ENCODE measurements at places on chromosomes 1 and 21. TPM values are rescaled to one million over a fixed set of nuclear protein-coding genes. Genes with fewer than 3 reads are reported as not detected.

GRCh38 chr1:43875331-43875730 lies 58.3 kb upstream of the ARTN start:
- no peak for DNase-seq

- DNase-seq = no peak
Measured at GRCh38 chr1:210800301-210800700, 333.6 kb downstream of the KCNH1 start.

DNA sequence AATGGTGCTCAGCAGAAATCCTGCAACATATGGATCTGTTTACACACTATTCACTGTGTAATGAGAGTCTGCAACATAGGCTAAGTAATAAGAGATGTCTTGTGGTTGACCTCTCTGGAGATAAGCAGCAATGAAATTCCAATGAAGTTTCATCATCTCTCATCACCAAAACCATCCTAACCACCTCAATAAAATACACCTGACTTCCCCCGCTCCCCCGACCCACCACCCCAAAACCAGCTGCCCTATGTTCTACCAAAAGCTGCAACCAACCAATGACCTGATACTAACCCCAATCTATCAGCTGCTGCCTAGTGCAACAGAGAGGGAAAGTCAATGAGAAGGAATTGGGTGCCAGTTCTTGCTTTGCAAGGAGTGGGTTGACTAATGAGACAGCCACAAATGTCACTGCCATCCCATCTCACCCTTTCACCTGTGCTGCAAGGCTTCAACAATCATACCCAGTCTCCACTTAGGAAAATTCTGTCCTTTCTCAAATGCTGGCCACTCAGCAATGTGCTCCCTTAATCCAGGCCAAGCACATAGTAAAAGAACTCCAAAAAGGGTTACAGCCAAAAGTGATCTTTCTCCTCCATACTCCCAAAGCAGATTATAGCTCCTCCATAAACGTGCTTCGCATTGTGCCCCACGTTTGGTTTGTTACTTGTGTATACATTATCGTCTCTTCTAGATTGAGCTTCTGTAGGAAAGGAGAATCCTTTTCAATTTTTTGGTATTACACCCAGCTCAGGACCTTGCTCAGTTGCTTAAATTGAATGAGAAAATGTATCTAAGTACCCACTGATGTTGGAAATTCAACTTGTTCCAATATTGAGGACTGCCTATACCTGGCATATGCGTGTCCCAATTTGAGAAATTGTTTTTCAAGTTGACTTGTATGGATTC lies 29.0 kb downstream of the MRPL39 start:
- DNase-seq = no peak

- no peak for DNase-seq
Measured at GRCh38 chr1:30872033-30872947, 36.3 kb downstream of the SDC3 start.

DNA sequence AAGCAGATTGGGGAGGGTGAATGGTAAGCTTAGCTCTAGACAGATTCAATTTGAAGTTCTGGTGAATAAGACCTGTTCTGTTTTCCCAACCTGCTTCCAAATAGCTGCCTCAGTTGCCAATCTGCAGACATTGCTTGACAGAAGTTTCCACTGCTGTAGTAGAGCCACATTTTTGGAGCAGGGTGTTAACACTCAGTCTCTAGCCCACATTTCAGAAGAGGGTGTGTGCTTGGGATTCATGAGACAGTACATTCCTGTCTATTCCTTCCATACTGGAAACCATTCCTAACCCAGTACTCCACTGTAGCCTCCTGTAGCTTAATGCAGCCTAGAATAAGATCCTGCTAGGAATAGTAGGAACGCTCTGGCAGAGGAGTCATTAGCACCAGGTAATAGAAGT lies 450.5 kb downstream of the NUF2 start:
- no peak for DNase-seq

DNA sequence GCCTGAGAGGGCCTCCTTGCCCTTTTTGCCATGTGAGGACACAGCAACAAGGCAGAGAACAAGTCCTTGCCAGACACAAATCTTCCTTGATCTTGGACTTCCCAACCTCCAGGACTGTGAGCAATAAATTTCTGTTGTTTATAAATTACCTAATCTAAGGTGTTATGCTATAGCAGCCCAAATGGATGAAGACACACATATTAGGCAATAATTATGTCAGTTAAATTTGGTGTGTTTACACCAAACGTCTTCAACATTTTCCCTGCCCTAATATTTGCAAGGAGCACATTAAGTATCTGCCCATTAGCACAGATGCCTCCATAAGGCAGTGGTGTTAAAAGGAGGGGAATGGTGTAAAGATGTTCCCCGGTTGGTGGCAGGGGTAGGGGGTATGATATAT lies 94.8 kb downstream of the ETS2 start:
- DNase-seq = no peak

GRCh38 chr1:234823191-234824176 lies 213.5 kb upstream of the IRF2BP2 start:
- no peak for DNase-seq

GRCh38 chr1:5267603-5268235 lies 613.3 kb downstream of the AJAP1 start:
- DNase-seq = no peak

CLEC20A gene
- total RNA-seq = not detected

OR2AJ1 gene
- total RNA-seq = not detected

RPS6KA1 gene
- 38.6 TPM for total RNA-seq

SPATA45 gene
- total RNA-seq = not detected

CYP4X1 gene
- total RNA-seq = 34.7 TPM

OR13G1 gene
- total RNA-seq = not detected
